ENCODE measurements at places on chromosomes 4 and X.

DNA sequence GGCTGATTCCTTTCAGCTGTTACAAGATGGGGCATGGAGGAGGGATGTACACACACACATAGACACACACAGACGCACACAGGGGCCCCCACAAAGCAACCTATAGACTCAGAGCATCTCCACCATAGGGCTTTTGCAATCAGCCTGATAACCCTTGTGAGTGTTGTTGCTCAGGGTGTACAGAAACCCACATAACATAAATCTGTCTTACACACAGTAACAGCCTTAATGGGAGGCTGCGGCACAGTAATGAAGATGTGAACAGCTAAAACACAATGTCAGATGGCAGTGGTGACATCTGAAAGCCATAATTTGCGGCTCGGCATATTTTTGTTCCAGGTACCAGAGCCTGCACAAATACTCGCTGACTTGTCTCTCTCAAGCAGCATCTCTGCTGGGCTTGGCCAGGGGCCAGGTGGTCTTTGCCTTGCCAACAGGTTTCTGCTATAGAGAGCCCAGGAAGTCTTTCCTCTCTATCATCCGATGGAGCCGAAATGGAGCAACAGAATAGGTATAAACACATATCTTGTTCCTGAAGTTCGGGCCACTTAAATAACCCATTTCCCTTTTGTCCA lies 357.2 kb upstream of the GATB start:
- peak; percentile 70 for DNase-seq

GRCh38 chr4:46146993-46147392 lies 23.1 kb upstream of the GABRG1 start:
- DNase-seq, result no peak

GRCh38 chr4:128161138-128161537 lies 100.0 kb downstream of the LARP1B start:
- DNase-seq, result no peak

DNA sequence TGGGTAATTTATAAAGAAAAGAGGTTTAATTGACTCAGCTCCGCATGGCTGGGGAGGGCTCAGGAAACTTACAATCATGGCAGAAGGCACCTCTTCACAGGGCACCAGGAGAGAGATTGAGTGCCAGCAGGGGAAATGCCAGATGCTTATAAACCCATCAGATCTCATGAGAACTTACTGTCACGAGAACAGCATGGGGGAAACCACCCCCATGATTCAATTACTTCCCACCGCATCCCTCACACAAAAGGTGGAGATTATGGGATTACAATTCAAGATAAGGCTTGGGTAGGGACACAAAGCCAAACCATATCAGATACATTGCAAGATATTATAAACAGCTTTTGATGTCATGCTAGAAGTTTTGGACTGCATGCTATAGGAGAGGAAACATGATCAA lies 204.3 kb downstream of the VEGFC start:
- no peak for DNase-seq

GRCh38 chr4:17324386-17324830 lies 187.5 kb downstream of the QDPR start:
- DNase-seq, result peak; percentile 8

- DNase-seq, result no peak
Observed at GRCh38 chrX:97102938-97103337, 219.2 kb downstream of the RPA4 start.

GRCh38 chr4:21947791-21948346 lies 703 bp downstream of the KCNIP4 start:
- DNase-seq, result peak; percentile 65

GRCh38 chrX:129769467-129770154 lies 10.1 kb upstream of the SASH3 start:
- no peak for DNase-seq

- no peak for DNase-seq
Observed at GRCh38 chr4:1592709-1593417, 91.2 kb downstream of the FAM53A start.

GRCh38 chr4:73417973-73418372 lies 13.9 kb downstream of the ALB start:
- no peak for DNase-seq

DNA sequence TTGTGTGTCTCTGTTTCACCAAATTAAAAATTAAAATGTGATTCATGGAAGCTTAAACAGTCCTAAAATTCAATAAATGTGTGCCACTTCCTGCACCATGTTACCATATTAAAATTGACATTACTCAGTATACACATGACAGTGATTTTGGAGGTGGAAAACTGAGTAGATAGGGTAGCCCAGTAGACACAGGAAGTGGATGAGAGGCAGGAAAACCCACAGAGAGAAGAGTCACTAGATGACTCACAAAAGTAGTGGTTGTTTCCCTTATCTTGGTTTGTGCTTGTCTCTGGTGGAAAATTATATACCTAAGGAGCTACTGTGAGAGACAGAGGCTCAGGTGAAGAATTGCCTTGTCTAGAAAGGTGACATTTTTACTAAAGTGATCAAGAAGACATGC lies 375.8 kb upstream of the CXorf51B start:
- no peak for DNase-seq

DNA sequence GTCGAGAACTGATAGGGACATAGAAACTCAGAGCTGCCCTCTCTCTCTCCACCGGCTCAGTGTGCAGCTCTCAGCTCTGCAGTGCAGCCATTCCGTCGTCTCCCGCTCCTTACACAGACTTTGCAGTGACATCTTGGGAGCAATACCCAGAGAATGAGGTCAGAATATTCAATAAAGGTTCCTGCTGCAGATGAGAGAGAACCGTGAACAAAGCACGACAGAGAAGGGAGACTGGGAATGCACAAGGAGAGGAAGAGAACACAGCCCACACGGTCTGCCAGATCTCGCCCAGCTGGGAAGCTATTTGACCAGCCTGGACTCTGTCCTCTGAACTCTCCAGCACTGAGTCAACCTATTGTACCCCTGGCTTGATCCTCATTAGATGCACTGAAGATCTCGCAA lies 118.0 kb upstream of the PPARGC1A start:
- peak; percentile 22 for DNase-seq

DNA sequence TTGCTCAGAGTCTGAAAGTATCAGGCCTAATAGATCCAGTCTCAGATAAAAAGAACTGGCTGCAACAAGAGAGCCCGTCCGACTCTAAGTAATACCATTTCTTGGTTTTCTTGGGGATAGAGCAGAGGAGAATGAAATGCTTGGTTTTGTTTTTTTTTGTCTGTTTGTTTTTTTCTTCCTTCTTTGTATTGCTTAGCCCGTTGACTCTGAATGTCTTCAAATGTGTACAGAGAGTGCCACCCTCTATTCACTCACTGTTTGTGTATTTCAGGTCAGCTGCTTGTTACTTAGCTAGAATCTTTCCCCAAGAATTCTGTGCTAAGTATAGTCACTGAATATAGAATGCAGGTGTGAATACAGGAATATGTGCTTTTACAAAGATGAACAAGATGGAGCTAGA lies 5.7 kb upstream of the TMEM156 start:
- no peak for DNase-seq

DNA sequence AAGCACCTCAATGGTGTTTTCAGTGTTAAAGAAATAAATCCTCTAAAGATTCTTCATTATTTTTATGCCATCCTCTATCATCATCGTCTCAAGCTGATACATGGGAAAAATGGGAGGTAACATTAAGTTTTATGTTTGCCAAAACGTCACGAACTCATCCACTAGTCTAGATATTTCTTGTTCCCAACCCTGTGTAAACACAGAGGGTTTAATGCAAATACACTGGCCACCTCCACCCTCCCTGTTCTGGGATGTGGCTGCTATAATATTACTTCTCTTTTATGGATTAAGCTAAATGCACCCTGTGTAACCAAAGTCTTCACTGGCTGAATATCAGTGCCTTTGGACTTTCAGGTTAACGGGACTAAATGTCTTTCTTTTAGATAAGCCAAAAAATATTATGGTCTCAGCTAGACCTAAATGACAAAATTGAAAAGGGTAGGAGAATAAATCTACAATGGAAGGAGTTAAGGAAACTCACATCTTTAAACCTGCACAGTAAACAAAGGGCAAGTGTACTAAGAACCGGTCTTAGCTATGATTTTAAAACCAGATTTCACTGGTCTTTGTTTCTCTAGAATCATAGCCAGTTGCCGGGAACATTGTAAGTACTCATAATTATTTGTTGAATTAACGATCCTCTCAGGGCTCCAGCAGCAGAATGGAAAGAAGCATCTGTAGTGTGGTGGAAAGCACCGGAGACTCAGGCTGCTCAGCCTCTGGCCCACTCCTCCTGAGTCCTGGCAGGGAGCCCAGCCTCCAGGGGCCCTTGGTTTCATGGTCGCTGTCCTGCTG lies 103.5 kb upstream of the NOCT start:
- DNase-seq, result no peak

DNA sequence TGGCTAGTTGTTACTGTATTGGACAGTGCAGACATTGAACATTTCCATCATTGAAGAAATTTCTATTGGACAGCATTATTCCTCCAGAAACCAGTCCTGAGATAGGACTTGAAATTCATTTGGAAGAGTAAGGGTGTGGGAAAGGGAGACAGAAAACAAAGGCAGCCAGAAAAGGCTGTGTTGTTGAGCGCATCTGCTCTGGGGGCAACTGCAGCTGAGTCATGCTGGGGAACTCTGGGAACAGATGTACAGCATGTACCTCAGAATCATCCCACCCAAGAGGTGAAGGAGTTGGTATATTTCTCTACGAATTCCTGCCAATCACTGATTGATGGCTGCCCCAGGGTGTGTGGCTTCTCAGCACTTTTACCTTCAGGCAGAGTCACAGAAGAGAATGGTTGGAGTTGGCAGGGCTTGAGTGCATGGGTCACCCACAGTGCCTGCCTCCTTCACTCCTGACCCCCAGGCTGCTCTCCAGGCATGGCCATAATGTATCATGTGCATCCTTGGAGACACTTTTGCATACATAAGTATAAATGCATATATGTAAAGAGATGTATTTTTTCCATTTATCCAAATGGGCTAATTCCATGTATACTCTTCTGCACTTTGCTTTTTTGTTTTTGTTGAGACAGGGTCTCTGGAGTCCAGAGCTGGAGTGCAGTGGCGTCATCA lies 39.4 kb downstream of the GEMIN8 start:
- no peak for DNase-seq

DNA sequence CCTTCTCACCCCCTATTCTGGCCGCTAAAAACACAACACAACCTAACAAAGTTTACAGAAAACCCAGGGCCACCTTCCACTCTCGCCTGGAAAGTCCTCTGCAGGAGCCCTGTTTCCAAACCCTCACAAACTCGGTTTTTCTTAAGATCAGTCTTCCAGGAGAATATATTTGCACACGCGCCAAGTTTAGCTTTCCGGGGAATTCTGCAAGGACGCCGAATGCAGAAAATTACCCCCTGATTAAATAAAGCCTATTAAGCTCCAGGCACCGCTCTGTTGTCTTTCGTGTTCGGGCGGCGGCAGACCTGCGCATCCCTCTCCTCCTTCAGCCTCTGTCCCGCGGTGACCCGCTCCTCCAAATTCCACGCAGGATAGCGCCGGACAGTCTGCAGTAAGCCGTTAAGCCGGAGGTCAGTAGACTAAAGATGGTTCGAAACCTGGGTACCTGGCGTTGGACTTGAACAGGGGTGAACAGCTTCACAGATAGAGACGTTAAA lies 5.0 kb downstream of the MSX1 start:
- no peak for DNase-seq

- no peak for DNase-seq
Observed at GRCh38 chr4:41678086-41678816, 70.3 kb downstream of the PHOX2B start.

GRCh38 chrX:150542846-150543229 lies 25.6 kb upstream of the MTM1 start:
- DNase-seq, result no peak

DNA sequence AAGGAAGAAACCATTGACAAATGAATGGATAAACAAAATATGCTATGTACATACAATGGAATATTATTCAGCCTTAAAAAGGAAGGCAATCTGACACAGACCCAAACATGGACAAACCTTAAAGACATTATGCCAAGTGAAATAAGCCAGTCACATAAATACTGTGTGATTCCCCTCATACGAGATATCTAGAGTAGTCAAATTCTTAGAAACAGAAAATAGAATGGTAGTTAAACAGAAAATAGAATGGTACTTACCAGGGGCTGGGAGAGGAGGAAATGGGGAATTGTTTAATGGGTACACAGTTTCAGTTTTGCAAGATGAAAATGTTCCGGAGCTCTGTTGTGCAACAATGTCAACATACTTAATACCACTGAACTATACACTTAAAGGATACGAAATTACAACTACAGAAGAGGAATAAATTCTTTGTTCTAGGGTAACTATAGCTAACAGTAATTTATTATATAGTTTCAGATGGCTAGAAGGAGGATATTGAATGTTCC lies 47.8 kb upstream of the DUSP21 start:
- DNase-seq, result no peak

- no peak for DNase-seq
Observed at GRCh38 chrX:124506066-124506465, 159.7 kb downstream of the SH2D1A start.

DNA sequence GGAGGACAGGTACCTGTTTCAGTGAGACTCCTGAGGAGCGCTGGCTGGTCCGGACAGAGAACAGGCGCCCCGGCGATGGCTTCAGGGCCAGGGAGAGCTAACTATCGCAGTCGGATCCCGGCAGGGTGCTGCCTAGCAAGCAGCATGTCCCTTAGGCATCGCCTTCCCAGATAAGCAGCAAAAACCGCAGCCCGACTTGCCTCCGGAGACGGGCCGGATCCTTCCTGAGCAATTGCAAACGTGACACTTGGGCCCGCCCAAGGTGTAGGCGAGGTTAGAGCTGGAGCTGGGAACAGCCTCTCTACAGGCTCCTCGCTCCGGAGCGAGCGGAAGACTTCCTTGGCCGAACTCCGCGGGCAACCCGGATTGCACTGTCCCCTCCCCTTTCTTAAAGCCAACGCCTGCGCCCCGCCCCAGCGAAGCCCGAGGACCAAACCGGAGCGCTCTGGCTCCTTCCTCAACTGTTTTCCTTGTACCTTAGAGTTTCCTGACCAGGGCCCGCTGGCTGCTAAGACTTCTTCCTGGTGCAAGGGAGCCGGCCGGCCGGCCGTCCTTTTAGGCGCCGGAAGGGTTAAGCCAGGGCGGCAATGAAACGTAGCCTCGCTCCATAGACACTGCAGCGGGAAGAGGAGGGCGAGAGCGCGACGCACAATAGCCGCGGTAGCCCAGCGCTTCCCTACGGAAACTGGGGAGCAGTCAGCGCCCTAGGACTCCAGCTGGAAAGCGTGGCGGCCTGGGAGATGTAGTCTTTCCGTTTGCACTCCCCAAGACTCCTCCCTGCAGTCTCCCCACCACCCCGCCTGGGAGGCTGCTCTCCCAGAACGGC lies at the start of gene OPHN1:
Gene OPHN1, minus strand, starts transcription at position 341 of the 826 bp plus-strand sequence. CDS start 475 bp downstream, outside the sequence.
- DNase-seq, result peak; percentile 89
